ENCODE measurements at places on chromosomes 12 and 14.
A peak's percentile ranks its signal among the peaks of the same experiment; 100 is the strongest.

DNA sequence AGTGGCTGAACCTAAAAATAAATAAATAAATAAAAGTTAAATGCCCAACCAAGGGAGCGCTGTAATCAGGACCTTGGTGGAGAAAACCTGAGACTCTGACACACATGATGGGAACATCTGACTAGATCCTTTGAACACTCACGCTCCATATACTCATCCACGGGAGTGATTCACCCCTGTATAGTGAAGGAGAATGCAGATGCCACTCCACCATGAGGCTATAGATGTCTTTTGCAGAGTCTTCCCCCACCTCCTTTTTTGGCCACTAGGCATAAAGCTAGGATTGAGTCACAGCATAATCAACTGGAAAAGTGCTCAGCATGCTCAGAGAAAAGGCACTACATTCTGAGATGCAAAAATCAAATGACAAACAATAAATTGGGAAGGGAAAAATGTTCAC, 19.0 kb downstream of the ADAM20 start:
- no peak for DNase-seq

DNA sequence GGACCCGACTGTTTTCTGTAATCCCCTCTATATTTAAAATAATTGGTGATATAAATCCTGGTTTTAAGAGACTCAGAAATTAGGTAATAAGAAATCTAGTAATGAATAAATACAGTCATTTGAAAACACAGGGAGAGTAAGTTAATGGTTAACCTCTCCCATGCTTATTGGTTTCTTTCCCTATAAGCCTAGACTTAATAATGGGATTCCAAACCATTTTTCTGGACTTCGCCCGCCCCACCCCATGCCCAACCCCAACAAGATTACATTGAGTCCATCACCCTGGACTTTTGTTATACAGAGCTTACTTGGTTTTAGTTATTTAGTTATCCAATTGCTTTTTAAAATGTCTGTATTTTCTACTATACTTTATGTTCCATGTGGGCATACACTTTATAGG, 98.7 kb downstream of the WIF1 start:
- no peak for DNase-seq

DNA sequence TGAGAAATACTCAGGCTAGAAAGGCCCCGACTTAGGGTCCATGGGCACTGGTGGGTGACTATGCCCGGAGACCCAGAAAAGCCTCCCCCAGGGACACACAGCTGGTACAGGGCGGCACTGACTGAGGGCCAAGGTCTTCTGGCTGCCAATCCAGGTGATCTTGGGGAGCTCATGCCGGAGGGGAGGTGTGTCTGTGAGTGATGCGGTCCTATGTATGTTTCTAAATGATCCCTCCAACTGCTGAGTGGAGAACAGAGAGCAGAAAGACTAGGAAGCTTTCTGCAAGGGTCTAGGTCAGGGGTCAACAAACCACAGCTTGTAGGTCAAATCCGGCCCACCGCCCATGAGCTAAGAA, 391 bp downstream of the SERPINA4 start:
- DNase-seq: no peak

- DNase-seq: no peak
Measured at GRCh38 chr12:114313910-114314309, 92.0 kb downstream of the TBX5 start.

- no peak for DNase-seq
Measured at GRCh38 chr12:120833849-120834248, 70.3 kb downstream of the SPPL3 start.

GRCh38 chr14:79421811-79422210, 789.5 kb downstream of the DIO2 start:
- no peak for DNase-seq

DNA sequence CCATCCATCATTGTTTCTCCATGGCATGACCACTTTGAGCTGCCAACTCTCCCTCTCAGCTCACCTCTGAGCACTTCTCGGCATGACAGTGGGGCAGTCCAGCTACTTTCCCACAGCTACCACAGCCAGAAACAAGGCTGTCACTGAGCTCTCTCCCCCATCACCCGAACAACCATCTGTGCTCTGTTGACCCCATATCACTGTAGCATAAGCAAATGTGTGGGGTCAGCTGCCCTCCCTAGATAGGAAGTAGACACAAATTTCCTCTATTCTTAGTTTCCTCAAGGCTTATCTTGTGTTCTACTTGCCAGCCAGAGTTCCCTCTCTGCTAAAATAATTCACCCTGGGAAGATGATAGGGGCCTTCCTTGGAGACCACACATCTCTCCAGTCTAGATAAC, 82.6 kb upstream of the FUT8 start:
- DNase-seq: no peak

DNA sequence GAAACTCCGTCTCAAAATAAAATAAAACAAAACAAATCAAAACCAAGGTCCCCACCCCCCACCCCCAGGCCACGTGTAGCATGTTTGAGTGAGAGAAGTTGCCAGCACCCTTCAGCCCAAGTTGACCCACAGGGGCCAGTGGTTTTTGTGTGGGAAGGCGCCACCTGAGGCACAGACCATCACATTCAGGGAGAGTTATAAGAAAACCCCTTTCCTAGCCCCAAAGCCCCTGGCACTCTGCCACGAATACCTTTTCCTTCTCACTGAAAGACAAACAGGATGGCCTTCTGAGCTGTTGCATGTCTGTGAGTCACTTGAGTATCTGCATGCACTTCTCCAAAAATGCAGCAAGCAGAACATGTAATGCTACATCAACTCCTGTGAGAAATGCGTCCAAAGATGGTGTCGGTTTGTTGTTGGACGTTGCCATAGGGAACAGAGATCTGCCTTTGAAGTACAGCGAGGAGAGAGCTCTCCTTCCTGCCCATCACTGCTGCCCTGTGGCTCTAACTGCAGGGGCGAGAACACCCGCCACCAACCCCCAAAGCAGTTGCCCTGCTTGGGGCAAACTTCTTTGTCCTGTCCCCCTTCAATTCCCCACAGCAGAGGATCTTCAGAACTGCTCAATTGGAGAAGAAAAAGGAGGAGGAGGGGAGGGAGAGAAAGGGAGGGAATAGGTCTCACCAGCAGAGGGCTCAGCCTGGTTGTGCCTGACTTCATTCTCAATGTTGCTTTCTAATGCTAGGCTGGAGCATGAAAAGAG, 2.7 kb upstream of the TRAF3 start:
- peak; percentile 43 for DNase-seq

GRCh38 chr12:64103825-64104740, 118.0 kb downstream of the KICS2 start:
- no peak for DNase-seq

GRCh38 chr14:57875296-57875695, 9.4 kb upstream of the SLC35F4 start:
- DNase-seq: no peak

- DNase-seq: no peak
Measured at GRCh38 chr12:2101359-2101758, 48.6 kb downstream of the CACNA1C start.

All from NCI-H2227 treated with DMSO at 0.1 percent for 48 hours (cell line).